ENCODE measurements at places on chromosomes 7 and 10.

DNA sequence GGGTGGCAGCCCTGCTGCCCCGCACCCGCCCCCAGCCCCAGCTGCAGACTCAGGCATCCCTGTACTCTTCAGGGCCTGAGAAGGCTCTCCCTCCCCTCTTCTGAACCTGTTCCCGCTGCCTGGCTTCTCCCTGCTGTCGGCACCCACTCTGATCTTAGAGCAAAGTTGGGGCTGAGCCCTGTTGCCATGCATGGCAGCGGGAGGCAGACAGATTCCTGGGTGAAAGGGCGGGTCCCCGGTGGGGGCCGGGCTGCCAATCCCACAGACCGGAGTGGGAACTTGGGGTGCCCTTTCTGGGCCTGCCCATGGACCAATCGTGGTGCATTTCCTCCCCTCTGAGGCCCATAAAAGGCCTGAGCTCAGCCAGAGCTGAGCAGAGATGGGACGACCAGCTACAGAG, 80.7 kb downstream of the SPDYE5 start:
- DNase-seq: no peak

GRCh38 chr7:46129831-46130230, 208.8 kb upstream of the IGFBP3 start:
- DNase-seq: no peak

- DNase-seq: peak; percentile 21
These were observed 74.1 kb downstream of the CRPPA start for GRCh38 chr7:16347066-16347826.

DNA sequence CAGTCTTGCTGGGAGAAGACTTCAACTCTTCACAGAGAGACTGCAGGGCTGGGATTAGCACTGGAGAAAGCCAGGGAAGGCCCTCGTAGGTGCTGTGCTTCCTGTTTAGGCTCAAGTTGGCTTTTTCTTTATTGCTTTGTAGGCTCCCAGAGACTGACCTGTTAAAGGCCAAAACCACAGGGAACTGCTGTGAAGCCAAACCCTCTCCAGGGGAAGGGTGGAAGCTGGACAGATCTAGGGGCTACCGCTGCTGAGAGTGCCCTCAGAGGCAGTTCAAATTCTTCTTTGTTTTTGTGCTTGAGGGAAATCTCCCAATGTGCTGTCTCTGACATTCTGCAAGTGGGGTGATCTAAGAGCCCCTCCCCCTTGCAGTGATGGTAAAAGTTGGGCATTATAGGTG, 198.4 kb downstream of the CNTNAP2 start:
- DNase-seq: no peak

DNA sequence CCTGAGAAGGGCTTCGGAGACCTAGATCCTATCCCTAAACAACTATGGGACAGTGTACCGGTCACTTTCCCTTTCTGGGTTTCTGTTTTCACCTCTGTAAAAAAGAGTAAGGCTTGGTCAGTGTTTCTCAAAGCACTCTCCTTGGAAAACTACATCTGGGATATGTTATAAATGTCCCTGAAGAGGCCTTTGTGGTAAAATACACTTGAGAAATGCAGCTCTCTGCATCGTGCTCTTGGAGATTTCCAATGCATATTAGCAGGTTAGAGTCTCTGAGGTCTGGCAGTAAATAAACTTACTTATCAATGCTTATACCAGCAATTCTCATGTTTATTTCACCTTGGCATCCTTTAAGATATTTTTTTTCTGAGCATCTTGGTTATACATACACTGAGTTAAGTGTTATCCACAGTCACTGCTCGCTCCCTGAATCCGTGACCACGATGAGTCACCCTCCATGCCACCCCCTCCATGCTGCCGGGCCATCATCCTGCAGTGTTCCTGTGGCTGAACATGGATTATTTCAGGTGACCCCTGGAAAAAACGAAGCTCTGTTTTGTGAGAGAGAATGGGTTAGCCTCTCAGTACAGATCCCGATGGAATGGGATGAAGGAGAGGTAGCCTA, 3.3 kb upstream of the TBXAS1 start:
- peak; percentile 23 for DNase-seq

GRCh38 chr10:11146402-11147171, 128.9 kb downstream of the CELF2 start:
- DNase-seq: no peak

- DNase-seq: no peak
These were observed 19.0 kb downstream of the TES start for GRCh38 chr7:116229366-116229765.

GRCh38 chr10:110360857-110361474, 56.2 kb upstream of the SMNDC1 start:
- DNase-seq: no peak

GRCh38 chr7:76509931-76510877, at the start of gene UPK3B:
Gene UPK3B, plus strand, starts transcription at chr7:76510552. Its CDS starts 101 bp downstream, at chr7:76510653.
- no peak for DNase-seq

GRCh38 chr7:37683246-37684120, at the start of gene GPR141:
Gene GPR141, plus strand, starts transcription at chr7:37683766. Its CDS starts 56,628 bp downstream, at chr7:37740394.
- no peak for DNase-seq

DNA sequence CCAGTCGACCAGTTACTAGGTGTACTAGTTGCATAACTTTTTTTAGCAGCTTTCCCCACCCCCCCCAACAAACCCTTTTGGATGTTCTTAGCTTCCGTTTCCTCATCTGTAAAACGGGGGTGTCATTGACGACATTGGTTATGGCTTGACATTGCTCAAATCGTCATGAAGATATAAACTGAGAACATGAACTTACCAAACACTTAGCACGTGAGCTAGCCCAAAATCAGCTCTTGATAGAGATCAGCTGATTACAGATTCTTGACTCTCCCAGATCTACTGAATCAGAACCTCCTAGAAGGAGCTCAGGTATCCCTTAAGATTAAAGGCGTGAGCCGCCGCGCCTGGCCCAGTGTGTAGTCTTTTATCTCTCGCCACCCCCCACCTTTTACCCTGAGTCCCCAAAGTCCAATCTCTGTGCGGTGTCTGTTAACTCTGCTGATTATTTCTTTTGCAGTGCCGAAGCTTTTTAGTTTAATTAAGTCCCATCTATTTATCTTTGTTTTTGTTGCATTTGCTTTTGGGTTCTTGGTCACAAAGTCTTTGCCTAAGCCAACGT, 1.0 kb upstream of the GNA12 start:
- DNase-seq: no peak

DNA sequence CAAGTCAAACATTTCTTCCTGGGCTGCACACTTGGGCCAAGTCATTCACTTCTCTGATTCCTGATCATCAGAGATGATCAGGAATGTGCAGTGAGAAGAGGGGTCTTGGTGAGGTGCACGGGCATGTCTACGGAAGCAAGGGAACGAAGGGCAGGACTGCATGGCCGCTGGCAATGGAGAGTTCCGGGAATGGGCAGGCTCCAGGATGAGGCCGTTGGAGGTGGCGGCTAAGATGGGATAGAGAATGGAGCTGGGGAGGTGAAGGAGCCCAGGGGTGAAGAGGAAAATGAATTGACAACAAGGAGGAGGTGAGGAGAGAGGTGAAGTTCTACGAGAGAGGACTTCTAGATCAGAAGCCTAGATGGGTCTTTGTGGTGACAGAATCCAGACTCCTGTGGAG, 260.0 kb downstream of the GRID1 start:
- no peak for DNase-seq

All from HFFc6 (cell line).